ENCODE measurements at places on chromosomes 1 and 21.

GRCh38 chr1:88730132-88730675 lies 46.1 kb downstream of the PKN2 start:
- DNase-seq = no peak

GRCh38 chr1:198543670-198544260 lies 3.3 kb upstream of the ATP6V1G3 start:
- DNase-seq = no peak

DNA sequence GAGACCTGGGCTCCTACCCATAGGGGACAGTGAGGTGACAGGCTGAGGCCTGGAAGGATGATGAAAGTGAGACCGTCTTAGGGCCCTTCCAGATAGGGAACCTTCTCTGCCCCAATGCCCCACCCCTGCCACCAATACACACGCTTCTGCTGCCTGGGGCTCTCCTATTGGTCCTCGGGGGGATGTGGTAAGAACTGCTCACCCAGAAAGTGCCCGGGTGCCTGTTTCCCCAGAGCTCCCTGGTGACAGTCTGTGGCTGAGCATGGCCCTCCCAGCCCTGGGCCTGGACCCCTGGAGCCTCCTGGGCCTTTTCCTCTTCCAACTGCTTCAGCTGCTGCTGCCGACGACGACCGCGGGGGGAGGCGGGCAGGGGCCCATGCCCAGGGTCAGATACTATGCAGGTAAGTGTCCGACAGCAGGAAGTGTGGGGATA lies 948 bp downstream of the SEMA4A start:
- no peak for DNase-seq

GRCh38 chr1:67818725-67819301 lies 14.5 kb downstream of the GNG12 start:
- DNase-seq = no peak

GRCh38 chr1:232844791-232845190 lies 39.6 kb downstream of the MAP10 start:
- no peak for DNase-seq

DNA sequence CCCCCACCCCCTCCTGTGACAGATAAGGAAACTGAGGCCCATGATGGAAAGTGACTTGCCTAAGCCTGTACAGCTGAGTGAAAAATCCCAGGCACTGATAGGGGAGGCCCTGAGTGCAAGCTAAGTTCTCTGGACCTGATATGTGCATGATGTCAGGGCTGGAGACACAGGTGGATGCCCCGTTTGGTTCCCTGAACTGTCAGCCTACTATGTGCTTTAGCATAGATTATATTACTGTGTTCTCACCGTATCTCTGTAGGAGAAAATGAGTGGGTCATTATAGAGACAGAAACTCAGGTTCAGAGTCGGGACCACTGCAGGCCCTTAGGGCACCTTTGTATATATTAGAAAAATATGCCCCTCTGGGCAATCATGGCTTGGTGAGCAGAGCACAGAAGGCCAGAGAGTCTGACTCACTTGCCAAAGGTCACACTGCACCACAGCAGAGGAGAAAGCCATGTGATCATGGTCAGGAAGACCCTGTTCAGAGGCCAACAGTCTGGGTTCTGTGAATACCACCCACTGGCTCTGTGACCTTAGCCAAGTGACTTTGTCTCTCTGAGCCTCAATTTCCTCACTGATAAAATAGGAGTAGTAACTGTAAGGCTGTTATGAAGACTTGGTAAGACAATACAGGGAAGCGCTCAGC lies 145.8 kb upstream of the WNT4 start:
- DNase-seq = no peak

GRCh38 chr1:53685272-53686051 lies 53.5 kb downstream of the GLIS1 start:
- no peak for DNase-seq

DNA sequence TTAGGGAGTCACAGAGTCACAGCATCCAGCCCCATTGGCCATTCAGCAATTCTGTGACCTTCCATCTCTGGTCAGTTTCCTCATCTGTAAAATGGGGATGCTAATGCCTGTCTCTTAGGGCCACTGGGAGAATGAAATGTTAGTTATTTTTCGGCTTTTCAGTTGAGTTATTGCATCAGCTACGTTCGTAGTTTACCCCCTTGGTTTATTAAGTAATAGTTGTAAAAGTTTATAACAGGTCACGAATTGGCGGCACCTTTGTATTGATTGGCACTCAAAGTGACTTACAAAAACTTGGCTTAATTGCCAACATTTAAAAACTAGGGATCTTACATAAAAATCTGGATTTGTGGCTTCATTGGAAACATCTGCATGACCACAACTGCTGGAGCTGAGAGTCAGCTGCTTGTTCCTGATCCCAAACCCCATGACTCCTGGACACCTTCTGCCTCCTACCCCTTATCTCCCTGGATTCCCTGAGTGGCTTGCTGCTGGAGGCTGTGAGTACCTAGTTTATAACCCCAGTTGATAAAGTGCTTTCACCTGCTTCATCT lies 23.0 kb upstream of the SLC1A7 start:
- no peak for DNase-seq

GRCh38 chr1:183164340-183164739 lies 21.7 kb upstream of the LAMC2 start:
- no peak for DNase-seq

GRCh38 chr21:31609081-31609480 lies 50.4 kb upstream of the SOD1 start:
- DNase-seq = no peak

DNA sequence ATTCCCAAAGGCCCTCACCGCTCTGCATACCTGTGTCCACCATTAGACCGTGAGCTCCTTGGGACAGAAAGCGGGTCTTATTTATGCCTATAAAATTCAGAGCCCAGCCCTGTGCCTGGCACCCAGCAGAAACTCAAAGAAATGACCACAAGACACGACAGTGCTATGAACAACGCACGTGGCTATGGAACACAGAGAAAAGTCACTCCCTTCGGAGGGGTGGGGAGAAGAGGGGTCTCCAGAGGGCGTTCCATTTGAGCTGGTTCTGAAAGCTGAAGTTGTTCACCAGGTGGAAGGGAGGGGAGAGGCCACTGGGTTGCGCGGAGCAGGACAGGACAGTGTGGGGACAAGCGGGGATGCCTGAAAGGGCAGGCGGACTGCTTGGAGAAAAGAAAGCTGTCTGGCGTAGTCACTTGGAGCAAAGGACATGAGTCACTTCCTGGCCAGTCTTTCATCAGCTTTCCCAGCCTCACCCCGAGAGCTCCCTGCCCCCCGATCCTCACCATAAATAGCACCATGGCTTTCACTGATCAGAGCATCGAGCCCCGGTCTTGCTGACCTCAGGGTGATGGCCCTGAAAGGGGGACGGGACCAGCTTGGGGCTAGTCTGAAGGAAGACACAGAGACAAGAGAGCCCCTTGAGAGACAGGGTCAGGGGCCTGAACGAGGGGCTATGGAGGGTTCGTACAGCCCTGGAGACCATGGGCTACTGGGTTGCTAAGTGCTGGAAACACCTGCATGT lies 28.5 kb downstream of the ECE1 start:
- DNase-seq = no peak

DNA sequence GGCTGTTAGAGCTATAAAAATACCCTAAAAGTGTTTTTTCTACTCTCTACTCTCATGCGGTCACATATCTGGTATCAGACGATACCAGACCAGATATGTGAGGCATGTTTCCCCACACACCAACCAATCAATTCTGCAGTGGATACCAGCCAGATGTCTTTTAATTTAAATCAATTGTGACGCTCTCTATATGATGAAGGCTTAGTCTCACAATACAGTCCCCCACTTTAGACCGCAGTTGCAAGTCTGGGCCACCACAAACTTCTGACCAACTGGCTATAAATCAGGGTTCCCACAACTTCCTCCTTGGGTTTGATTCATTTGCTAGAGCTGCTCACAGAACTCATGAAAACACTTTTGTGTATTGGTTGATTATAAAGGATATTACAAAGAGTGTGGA lies 586.1 kb upstream of the ZP4 start:
- no peak for DNase-seq

DNA sequence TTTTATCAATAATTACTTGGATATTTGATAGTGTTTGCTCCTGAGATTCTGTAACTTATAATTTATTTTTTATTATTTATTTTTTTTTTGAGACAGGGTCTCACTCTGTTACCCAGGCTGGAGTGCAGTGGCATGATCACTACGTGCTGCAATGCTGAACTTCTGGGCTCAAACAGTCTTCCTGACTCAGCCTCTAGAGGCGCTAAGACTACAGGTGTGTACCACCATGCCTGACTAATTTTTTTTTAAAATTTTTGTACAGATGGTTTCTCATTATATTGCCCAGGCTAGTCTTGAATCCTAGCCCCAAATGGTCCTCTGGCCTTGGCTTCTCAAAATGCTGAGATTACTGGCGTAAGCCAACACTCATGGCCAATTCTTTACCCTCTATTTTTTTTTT lies 845.5 kb upstream of the ADGRL4 start:
- no peak for DNase-seq

DNA sequence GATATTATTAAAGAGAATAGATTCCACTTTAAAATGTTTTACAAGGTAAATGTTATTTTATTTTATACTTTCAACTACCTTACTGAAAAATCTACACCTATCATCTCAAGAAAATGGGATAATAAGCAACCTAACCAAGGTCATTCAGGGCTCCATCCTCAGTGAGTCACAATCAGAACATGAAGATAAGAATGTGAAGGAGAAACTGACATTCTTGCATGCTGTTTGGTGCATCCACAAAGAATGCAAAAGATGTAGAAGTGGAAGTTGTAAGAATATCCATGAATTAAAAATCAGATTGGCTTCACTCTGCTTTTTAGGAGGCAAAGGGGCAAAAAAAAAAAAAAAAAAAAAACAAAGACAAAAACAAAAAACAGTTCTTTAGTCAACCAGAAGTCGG lies 6.5 kb downstream of the WARS2 start:
- no peak for DNase-seq

DNA sequence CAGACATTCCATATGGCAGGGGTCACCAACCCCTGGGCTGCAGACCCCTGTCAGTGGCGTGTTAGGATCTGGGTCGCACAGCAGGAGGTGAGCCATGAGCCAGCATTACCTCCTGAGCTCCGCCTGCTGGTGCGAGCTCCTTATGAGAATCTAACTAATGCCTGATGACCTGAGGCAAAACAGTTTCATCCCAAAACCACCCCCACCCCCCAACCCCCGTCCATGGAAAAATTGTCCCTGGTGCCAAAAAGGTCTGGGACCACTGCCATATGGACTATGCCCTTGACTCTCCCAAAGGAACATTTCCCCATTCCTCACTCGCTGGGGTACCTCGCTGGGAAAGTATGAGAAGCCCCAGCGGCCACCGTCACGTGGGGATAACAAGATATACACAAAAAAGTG lies 6.4 kb upstream of the CPT2 start:
- no peak for DNase-seq

DNA sequence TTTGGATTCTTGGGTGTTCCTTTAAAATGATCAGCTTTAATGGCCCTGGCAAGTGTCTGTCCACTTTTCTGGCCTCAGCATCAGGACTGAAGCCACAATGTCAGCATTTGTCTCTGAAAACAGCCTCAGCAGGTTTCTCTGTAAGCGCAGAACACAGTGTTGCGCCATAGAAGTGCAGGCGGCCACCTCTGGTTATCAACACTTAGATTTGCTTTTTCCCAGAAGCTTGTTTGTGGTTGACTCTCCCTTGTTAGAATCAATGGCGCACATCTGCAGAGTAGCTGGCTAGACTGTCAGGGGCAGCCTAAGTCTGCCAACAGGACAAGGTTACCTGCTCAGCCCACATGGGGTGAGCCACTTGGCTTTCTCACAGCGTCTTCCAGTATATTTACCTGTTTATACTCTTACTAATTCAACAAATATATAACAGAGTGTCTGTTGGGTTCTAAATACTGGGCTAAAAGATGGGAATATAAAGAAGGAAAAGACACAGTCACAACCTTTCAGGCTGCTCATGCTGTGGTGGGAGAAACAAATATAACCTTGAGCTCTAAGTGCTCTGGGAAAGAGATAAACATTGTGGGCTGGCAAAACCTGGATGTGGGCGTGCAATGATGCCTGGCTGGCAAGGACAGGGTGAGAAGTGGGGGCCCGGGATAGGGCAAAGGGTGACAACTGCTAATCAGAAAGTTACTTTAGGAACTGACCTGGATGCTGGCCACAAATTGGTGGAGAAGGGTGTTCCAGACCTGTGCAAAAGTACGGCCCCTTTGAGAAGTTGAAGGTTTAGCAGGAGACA lies 149.3 kb upstream of the KIAA0040 start:
- no peak for DNase-seq

GRCh38 chr1:40795811-40796586 lies 12.4 kb downstream of the KCNQ4 start:
- DNase-seq = no peak

- no peak for DNase-seq
Observed at GRCh38 chr1:16109571-16109970, 36.1 kb upstream of the FAM131C start.

DNA sequence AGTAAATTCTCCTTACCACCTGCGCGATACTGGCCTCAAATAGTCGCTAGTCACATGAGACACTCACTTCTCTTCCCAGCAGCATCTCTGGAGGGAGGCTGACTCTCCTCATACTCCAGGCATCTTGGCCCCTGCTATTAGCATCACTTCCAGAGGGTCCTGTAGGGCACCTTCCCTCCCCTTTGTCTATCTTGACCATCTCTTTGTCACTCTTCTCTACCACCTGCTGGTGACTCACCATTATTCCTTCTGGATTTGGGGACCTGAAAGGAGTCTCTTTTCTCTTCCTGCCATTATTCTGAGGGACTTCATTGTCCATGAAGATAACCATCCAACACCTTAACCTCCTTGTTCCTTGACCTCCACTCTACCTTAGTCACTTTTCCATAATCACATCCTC lies 31.7 kb upstream of the GPR37L1 start:
- no peak for DNase-seq

DNA sequence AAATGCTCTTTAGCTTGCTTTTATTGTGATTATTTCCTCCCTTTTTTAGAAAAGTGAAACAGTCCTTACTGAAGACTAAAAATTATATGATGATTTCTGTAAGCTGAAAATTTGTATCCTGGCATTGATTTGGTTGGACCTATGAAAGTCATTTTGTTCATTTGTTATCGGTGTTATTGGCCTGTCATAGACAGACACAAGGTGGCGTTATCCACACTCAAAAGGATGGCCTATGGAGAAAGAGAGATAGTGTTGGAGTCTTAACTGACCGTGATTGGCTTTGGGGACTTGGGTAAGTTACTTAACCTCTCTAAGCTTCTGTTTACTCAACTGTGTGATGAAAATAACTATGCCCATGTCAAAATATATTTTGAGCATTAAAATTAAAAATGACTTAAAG lies 203.6 kb upstream of the CHODL start:
- no peak for DNase-seq

- DNase-seq = no peak
Observed at GRCh38 chr1:955474-955873, 3.6 kb downstream of the NOC2L start.

GRCh38 chr1:6275826-6276782 lies 15.2 kb upstream of the GPR153 start:
- DNase-seq = no peak

DNA sequence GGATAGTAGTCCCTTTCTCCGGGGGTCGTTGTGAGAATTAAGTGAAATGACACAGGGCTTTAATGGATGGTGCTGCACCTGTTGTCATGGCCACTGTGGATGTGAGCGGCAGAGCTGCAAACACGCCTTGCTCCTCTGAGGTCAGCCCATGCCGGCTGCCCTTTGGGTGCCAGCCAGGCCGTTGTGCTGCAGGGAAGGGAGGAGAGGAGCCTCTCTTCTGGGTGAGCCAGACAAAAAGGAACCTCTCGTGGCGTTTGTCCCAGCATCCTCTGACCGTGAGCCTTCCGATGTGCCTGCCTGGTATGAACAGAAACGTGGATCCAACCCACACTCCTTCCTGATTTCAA lies 383.0 kb upstream of the VAMP3 start:
- no peak for DNase-seq
